ENCODE measurements at places on chromosomes 2 and 18.
A peak's percentile ranks its signal among the peaks of the same experiment; 100 is the strongest.

DNA sequence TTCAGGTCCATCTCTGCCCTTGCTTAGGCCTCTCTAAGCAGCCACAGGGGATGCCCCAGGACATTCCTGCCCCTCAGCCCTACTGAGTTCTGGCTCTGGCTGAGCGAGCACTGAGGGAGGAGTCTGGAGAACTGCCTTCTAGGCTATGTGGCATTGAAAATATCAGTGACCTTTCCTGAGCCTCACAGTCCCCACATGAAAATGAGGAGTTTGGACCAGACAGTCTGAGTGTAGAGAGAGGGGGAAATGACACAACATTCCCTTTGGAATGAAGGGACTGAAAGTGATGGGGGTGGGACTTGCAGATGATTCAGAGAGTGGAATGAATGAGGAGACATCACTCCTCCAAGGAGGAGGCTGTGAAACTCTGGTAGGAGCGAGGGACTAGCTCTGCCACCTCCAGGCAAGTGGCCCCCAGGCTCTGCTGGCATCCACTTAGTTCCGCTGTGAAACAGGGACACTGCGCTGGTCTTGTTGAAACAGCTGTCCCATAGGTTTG lies 8.0 kb downstream of the TNS1 start:
- DNase-seq: no peak

DNA sequence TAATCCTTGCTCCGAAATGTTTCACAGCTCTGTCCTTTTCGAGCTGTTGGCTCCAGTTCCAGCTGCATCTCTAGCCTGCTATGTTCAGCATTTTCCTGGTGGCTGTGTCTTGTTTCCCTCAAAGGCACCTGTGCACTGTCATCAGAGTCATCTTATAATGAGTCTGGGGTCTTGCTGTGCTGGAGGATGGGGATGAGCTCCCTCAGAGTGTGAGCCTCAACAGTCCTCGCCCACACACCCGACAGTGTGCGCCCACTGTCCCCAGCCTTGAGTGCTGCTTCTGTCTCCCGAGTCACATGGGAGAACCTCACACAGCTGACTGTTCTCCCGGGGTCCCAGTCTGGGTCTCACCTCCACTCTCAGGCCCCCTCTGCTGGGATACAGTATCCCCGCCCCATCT lies 25.4 kb downstream of the SPP2 start:
- no peak for DNase-seq

DNA sequence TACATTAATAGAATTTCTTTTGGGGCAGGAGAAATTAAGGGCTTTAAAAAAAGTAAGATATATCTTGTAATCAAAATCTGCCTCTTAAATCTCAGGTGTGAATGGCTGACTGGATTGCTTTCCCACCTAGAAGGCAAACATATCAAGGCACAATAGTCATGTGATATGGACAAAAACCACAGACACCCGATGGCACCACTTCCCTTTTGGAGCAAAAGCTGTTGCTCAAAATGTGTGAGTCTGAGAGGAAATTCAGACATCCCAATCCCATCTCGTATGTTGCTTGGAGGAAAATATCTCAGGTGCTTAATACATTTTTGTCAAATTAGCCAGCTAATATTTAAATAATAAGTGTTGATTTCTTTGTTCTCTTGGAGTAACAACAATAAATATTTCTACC lies 120.7 kb downstream of the KCNF1 start:
- DNase-seq: no peak

GRCh38 chr18:45059695-45060094 lies 379.0 kb downstream of the SETBP1 start:
- peak; percentile 53 for DNase-seq

DNA sequence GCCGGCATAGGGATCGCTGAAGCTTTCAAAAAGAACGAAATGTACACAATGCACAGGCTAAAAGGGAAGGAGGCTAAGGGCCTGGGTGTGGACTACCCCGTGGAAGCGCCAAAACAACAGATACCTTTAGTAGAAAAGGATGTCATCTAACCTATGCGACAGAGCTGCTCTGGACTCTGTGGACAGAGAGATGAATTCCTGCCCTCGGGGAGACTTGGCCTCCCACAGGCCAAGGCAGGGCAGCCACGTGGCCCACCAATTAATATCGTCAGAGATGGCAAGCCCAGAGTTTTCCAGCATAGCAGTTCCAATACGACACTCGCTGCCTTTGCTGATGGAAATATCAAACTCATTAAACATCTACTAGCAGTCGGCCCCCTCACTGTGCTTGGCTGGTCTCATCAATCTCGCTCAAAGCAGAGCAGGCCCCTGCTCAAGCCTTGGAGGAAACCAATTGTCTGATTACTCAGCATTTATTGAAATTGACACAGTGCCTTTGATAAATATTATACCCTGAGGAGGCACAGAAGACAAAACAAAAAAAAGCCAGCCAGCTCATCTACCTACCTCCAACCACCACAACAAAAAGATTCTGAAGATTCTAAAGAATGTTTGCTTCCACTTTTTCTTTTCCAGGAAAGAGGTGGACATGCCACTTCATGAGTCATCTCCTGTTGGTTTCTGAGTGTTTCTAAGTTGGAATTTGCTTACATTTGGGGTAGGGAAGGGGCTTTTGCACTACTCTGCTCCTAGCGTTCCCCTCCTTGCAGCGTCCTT lies 79.0 kb upstream of the ACAA2 start:
- no peak for DNase-seq

GRCh38 chr2:230181195-230181594 lies 38.6 kb downstream of the SP110 start:
- DNase-seq: no peak

- DNase-seq: no peak
Measured at GRCh38 chr2:131488306-131489205, 3.6 kb downstream of the MZT2A start.

DNA sequence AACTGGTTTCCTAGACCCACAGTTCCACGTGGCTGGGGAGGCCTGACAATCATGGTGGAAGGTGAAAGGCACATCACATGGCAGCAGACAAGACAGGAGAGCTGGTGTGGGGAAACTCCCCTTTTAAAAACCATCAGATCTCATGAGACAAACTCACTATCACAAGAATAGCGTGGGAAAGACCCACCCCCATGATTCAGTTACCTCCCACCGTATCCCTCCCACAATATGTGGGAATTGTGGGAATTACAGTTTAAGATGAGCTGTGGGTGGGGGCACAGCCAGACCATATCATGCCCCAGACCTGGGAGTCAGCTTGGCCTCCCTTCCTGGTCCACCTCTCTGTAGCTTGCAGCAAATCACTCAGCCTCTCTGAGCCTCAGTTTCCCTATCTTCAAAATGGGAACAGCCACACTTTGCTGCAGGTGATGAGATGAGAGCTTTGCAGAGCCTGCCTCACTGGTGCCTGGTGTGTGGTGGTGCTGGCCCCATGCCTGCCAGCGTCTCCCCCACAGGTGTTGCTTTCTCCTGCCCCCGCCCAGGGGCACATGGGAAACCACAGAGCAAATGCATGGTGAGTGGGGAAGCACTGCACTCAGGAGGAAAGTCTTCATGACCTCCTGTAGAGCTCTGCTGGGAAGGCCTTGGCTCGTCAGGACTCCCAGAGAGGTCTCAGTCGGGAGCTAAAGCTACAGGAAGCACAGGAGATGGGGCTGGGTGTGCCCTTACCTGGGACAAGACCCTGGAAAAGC lies 31.1 kb downstream of the GREB1 start:
- no peak for DNase-seq

- DNase-seq: no peak
Measured at GRCh38 chr2:147365622-147366021, 479.2 kb upstream of the ACVR2A start.

- DNase-seq: peak; percentile 40
Measured at GRCh38 chr2:144505245-144505831, 14.6 kb downstream of the ZEB2 start.

- no peak for DNase-seq
Measured at GRCh38 chr2:148853458-148853857, 21.6 kb upstream of the KIF5C start.

DNA sequence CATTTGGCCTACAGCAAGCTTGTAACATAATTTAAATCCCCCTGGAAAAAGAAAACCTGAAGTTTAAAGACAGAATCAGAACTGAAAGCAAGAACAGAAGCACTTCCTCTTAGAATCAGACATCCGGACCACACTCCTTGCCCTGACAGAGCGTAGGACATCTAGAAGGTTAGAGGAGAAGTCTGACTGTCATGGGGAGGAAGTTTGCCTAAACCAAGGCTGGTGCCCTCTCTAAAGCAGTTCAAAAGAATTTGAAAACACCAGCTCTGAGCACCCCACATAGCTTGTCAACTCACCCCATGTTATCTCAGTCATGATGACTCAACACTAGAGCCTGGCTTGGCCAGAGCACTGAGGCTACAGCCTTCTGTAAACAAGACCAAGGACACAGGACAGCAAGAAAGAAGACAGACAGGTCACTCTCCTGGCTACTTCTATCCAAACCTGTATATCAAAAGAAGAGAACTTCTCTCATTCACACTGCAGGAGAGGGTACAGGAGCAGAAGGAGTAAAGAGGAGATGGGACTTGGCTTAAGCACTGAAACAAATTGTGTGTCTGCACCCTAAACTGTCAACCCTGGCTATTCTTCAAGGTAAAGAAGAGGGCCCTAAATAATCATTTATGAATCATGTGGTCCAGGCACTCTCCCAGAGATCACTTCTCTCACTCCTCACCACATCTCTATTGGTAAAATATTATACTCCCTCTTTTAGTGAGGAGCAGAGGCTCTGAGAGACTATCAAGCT lies 198.6 kb downstream of the MEMO1 start:
- peak; percentile 48 for DNase-seq

GRCh38 chr2:128322715-128323554 lies 4.3 kb upstream of the HS6ST1 start:
- no peak for DNase-seq

DNA sequence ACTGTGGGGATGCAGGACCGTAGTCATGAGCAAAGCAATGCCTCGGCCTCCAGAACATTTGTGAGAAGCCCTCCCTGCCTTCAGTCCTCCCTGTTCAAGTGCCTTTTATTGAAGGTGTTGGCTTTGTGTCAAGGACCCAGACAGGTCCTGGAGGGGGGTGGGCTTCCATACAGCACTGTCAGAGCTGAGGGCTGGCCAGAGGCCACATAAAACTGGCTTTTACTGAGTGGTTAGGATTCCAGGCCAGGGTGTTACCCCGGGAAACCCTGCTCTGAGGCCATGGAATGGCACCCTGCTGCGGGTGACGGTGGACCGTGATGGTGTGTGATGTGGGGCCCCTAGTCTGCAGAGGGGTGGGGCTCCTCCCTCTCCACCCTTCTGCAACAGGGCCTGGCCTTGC lies 41.6 kb downstream of the TOGARAM2 start:
- DNase-seq: no peak

DNA sequence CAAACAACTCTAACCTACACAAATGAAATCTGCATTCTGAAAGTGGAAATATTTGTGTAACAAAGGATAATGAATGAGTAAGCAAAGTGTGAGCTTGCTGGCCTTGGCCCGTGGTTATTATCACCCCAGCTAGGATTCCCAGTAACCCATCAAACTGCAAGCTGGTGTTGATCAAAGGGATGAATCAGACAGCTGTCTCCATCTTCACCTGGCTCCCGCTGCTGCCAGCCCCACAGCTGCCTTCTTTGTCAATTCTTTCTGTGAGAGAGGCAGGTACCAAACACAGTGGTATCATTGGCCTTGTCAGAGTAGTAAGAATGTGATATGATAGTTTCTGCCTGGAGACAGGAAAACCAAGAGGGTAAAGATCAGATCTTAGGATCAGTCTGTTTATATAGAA lies 25.2 kb upstream of the RGPD4 start:
- DNase-seq: no peak

DNA sequence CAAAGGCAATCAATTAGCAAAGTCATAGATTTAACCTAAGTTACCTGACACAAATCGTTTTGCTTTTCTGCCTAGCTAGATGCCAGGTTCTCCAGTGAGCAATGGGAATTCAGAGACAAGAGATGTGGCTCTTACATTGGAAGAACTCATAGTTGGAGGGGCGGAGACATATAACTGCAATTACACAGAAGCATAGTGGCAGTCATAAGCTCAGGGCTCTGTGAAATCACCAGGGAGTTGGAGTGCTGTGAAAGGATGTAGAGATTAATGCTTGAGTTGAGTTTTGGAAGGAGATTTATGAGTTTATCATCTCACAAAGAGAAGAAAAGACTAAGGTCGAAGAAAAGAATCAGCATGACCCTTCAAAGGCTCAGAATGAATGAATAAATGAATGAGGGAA lies 457.2 kb upstream of the TRIB2 start:
- DNase-seq: no peak

DNA sequence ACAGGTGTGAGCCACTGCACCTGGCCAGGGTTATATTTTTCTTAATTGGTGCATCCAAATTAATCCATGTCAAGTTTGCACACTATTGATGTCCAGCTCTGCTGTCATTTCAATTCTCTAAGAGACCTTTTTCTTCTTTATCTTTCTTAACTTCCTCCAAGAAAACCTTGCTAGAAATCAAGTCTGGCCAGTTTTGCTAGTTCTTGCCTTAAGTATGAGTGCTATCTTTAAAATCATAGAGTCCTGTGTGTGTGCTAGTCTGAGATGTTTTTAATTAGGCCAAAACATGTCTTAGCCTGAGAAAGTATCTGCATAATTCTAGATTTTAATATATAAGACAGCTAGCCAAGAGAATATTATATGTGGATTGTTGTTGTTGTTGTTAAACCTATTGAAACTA lies 56.2 kb upstream of the SLC39A10 start:
- DNase-seq: no peak

- DNase-seq: peak; percentile 26
Measured at GRCh38 chr2:53724536-53724935, 43.1 kb upstream of the CHAC2 start.

GRCh38 chr2:42835577-42836371 lies 43.4 kb upstream of the HAAO start:
- peak; percentile 75 for DNase-seq

Data from KBM-7 (cell line).